ENCODE measurements at places on chromosomes 1 and 21.

DNA sequence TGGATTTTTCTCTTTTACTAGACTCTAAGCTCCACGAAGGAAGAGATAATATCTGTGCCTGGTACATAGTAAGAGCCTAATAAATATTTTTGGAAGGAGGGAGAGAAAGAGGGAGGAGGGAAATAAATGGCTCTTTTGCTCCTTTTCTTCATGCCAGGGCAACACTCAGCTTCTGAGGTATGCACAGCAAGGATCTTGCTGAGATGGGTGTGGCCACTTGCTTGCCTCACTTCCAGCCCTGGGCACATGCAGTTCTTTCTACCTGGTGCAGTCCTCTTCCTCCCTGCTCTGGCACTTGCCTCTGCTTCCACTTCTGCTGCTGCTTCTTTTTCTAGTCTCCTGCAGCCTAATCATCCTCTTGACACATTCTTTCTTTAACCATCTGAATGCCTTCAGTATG, 148.1 kb downstream of the FGGY start:
- no peak for DNase-seq

GRCh38 chr1:154962156-154962749, 671 bp upstream of the PYGO2 start:
- no peak for DNase-seq

DNA sequence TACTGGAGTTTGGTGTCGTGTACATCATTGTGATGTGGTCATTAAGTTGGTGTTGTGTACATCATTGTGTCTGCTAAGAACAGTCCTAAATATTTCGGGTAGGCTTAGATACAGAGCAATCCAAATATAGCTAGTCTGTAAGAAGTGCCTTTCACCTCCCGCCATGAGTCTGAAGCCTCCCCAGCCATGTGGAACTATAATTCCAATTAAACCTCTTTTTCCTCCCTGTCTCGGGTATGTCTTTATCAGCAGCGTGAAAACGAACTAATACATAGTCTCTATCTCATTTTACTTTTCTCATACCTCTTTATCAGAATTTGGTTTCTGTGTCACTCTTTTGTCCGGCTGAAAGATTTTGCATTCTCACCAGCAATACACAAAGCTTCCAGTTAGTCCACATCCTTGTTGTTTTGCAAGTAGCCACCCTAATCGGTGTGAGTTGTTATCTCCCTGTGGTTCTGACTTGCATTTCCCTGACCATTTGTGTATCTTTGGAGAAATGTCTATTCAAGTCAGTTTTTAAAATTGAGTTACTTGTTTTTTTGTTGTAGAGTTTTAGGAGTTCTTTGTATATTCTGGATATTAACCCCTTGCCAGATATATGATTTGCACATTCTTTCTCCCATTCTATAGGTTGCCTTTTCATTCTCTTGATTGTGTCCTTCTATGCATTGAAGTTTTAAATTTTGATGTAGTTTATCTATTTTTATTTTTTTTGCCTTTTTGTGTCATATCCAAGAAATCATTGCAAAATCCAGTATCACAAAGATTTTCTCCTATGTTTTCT, 56.5 kb downstream of the FNBP1L start:
- DNase-seq, result no peak

DNA sequence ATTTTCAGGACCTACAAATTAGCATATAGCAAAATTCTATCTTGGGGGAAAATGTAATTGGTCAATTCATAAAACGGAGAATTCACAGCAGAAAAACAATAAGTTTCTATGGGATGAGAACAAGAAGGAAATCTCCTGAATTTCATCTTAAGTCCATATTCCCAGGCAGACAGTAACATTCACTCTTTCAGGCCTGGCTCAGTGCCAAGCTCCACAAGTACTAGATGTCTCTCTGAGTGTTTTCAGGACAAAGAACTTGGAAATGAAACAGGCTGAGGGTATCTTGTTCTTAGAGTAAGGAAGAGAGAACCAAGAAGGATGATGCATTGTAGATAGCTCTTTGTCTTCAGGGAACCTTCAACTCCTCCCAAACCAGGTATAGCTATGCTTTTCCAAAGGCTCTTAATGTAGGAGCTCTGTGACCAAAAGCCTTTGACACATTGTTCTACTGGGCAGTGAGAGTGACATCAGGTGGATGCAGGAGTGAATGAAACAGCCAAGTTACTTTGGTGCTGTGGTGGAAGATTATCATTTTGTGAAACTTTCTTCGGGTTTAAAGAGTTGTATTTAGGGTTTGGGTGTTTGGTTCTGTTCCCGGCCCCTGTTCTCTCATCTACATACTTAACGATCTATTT, 298.3 kb downstream of the GPATCH2 start:
- no peak for DNase-seq

Measured in stromal cell of bone marrow (primary cell).